Gastrocnemius medialis (tissue), 4 donors: ENCODE measurements at places on chromosomes 6 and 20.

DNA sequence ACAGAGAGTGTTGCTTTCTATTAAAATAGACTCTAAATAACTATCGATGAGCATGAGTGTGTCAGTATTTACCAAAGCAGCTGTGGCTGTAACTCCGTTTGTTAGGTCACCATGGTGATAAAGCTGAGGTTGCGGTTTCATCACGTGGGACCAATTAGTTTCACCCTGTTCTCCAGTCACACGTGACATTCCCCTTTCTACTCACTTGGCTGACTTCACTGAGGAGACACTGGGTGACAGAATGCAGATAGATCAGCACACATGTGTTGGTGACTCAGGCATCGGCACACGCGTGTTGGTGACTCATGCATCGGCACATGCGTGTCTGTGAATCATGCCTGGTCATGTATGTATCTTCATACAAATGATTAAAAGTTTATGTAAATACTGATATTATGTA lies 285.4 kb downstream of the THBS2 start:
- peak; percentile 47 for DNase-seq

DNA sequence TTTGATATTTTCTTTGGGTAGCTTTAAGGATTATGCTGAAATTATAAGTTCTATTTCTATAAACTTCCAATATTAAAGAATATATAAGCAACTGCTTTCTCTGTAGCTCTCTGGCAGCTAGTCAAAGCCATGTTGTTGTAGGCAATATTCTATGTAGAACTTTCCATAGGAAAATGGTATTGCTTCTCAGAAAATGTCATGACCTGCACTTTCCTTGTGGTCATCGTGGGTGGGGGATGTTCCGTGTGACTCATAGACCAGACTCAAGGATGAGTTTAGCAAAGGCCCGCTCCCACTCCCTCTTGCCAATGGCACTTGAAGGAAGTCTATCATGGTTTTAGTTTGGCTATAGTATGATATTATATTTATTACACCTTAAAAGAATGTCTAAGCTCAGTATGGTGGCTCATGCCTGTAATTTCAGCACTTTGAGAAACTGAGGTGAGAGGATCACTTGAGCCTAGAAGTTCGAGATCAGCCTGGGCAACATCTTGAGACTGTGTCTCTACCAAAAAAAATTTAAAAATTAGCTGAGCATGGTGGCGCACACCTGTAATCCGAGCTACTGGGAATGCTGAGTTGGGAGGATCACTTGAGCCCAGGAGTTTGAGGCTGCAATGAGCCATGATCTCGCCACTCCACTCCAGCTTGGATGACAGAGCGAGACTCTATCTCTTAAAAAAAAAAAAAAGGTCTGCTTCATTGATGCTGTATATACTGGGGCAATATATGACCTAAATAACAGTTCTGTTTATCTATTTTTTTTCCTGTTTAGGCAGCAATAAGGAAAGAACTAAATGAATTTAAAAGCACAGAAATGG lies 36.6 kb upstream of the LTV1 start:
- DNase-seq: no peak

GRCh38 chr6:52671676-52672075 lies 763 bp downstream of the TMEM14A start:
- no peak for DNase-seq

DNA sequence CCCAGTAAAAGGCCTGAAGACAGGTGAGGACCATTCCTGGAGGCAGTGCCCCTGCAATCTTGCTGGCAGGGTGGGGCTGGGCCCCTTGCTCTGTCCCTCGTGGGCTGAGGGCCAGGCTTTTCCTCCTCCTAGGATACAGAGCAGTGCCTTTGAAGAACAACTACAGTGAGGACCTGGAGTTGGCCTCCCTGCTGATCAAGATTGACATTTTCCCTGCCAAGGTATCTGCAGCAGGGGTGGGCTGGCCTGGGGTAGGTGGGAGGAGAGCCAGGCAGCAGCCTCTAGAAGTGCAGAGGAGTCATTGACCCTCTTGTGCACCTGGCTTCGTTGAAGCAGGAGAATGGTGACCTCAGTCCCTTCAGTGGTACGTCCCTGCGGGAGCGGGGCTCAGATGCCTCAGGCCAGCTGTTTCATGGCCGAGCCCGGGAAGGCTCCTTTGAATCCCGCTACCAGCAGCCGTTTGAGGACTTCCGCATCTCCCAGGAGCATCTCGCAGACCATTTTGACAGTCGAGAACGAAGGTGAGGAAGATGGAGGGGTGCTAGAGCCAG lies 36.5 kb downstream of the PLCG1 start:
- DNase-seq: peak; percentile 15

DNA sequence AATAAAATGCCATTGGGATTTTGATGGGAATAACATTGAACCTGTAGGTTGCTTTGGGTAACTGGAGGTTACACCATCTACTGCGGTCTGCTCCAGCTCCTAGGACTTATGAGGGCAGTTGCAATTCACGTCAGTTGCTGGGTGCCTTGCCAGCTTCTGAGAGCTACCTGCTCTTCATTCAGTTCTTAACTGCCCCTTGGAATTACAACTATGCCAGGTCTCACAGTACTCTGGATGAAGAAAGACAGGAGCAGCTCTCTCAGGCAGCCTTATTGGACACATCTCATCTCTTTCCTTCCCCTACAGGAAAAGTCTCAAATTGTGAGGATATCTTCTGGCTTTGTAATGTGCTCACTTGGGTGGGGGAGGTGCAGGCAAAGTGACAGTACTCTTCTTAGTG lies 1643.3 kb downstream of the GRIK2 start:
- no peak for DNase-seq

- peak; percentile 60 for DNase-seq
Measured at GRCh38 chr6:163415620-163416556, 1.4 kb downstream of the QKI start.

DNA sequence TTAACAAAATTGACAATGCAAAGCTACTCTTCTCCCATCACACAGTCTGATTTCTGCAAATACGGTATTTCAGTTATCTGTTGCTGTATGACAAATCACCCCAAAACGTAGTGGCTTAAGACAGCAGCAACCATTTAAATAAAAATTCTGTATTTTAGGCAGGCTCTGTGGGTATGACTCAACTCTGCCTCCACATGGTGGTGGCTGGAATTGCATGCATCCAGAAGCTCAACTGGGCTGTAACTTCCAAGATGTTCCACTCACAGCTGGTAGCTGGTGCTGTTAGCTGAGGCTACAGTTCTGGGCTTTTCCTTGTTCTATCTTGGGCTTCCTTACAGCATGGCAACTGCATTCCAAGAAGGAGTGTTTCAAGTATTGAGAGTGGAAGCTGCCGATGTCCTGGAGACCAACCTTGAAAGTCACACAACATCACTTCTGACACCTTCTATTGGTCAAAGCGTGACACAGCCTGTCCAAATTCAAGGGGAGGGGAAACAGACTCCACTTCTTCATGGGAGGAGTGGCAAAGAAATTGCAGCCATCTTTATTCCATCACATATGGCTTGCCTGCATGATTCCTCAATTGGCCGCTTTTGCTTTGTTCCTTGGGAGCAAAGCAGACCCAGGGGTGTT lies 39.7 kb upstream of the TULP1 start:
- DNase-seq: no peak

DNA sequence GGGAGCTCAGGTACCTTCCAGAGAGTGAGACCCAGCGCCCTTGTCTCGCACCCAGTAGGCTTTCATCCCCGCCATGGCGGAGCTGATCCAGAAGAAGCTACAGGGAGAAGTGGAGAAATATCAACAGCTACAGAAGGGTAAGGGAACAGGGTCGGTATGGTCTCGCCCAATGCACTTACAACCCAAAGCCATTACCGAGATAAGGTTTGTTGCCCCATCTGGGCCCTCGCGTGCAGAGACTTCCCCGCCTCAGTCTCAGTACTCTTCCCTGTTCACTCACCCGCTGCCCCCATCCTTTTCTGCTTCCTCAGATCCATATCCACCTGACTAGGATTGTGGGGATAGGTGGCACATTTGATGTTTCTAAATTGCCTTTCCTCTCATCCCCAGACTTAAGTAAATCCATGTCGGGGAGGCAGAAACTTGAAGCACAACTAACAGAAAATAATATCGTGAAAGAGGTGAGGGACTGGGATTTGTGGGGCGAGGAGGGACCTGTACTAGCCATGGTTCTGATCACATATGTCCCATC lies 449 bp downstream of the PFDN6 start:
- DNase-seq: no peak

GRCh38 chr6:82076916-82077315 lies 170.6 kb downstream of the IBTK start:
- DNase-seq: no peak

GRCh38 chr20:39089029-39089428 lies 126.9 kb downstream of the DHX35 start:
- DNase-seq: no peak

GRCh38 chr6:961407-961960 lies 268.5 kb upstream of the EXOC2 start:
- no peak for DNase-seq

DNA sequence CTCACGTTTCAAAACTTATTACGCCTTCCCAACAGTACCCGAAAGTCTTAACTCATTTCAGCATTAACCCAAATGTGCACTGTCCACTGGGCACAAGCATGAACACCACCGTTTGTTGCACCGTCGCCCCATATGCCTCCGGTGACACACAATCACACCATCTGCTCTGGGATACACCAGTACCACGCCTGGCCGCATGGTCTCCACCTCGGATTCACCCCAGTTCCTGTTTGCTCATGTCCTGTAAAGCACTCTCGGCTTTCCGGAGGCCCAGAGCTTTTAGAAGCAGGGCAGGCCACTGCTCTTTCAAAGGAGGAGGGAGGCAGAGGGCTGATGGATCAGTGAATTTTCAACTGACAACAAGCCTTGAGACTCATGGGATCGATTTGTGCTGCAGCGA lies 1570.0 kb upstream of the DEFB115 start:
- DNase-seq: no peak

DNA sequence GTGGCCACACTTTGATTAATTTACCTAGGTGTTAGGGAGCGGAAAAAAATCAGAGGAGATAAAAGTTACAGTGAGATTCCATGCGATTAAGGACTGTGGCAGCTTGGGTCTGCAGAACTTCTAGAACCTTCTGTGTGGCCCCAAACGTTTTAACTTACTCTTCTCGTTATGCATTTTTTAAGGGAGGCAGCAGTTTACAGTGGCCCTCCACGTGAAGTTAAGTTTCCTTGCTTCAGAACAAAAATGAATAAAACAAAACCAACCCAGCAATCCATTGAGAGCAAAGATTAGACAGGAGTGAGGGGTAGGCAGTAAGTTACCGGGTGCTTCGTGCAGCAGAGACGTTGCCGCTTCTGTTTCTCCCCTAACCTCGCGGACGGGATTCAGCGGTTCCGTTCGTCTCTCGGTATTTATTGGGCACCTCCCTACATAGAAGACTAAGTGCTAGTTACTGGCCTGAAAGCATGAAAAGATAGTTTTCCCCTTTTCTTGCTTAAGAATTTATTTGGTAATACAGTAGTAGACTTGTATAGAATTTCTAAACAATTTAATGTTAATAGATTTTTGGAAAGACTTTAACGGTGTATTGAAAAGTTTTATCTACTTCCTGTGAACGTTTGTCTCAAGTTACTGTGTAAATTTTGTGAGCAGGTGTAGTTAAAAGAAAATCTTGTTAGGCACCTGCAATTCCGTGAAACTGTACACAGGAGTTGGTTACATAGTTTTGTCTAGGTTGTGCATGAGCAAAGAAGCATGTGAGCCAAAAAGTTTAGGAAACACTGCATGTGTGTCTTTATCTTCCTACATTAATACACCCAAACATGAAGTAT lies 1.1 kb downstream of the BAG2 start:
- DNase-seq: no peak

DNA sequence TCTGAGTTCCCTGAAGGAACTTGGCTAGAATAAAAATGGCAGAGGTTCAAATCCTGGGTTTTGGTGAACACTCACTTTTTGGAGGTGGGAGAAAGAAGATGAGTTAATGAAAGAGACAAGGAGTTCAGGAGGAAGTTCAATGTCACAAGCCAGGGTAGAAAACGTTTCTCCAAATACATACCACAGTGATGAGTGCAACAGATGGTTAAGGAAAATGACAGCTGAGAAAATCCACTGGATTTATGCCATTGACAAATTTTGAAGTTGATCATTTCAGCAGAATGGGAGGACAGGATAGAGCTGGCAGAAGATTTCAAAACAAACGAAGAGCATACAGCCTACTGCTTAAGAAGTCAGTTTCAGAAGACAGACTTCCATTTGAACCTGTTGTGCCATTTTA lies 122.7 kb downstream of the GFRAL start:
- no peak for DNase-seq

GRCh38 chr6:62298745-62299392 lies 12.8 kb upstream of the KHDRBS2 start:
- no peak for DNase-seq

GRCh38 chr20:53869466-53870258 lies 200.7 kb downstream of the BCAS1 start:
- DNase-seq: peak; percentile 38

GRCh38 chr6:44672841-44673240 lies 285.3 kb downstream of the CDC5L start:
- no peak for DNase-seq

- no peak for DNase-seq
Measured at GRCh38 chr6:10449751-10450150, 34.9 kb upstream of the TFAP2A start.

- DNase-seq: no peak
Measured at GRCh38 chr20:57792386-57793080, 82.7 kb upstream of the PMEPA1 start.

- DNase-seq: no peak
Measured at GRCh38 chr6:8329562-8329961, 105.8 kb downstream of the SLC35B3 start.

DNA sequence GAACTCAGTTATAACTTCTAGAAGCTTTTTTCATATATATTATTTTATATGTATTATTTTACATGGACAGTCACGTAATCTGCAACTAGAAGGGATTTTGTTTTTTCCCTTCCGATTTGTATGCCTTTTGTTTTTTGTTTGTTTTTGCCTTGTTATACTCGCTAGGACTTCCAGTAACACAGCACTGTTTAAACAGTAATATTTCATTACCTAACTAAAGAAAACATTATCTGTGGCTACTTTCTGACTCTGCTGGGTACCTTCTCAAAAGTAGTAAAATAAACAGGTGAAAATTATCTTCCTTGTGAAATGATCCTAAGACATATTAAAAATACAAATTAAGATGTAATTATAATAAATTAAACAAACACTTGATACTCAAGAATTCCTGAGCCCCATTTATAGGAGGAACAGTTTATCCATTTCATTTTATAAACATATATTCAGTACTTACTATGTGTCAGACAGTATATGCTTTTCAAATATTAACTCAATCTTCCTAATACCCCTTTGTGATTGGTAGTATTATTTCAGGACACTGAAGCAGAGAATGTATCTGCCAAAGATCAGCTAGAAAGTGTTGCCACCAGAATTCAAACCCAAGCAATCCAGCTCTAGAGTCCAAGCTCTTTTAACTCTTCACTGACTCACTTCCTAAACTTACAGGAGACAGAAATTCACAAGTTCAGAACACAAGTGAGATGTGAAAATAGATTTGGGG lies 65.3 kb downstream of the MAP3K5 start:
- DNase-seq: no peak

DNA sequence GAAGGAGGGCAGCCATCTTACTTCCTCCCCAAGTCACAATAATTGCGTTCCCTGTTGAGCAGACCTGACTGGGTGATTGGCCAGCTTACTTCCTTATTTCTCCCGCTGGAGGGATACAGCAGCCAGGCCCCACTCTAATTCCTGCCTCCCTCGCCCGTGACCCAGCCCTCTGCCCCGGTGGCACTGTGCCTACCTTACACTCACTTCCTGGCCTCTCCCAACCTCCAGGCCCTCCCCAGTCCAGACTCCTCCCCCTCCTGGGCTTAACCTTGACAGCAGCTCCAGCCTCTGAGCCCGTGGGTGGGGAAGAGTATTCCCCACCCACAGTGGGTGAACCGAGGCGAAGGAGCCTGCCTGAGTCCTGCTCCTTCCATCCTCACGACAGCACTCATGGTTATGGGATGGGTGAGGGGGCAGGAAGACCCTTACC lies 3.0 kb downstream of the BAK1 start:
- no peak for DNase-seq
